Activated CD8-positive, alpha-beta memory T cell treated with anti-CD3 and anti-CD28 coated beads for 48 hours (primary cell): ENCODE measurements at places on chromosomes 12 and 14.

GRCh38 chr14:21526672-21527317 lies 649 bp upstream of the SALL2 start:
- DNase-seq, result no peak

GRCh38 chr12:124508381-124509079 lies 58.9 kb downstream of the NCOR2 start:
- DNase-seq, result no peak

DNA sequence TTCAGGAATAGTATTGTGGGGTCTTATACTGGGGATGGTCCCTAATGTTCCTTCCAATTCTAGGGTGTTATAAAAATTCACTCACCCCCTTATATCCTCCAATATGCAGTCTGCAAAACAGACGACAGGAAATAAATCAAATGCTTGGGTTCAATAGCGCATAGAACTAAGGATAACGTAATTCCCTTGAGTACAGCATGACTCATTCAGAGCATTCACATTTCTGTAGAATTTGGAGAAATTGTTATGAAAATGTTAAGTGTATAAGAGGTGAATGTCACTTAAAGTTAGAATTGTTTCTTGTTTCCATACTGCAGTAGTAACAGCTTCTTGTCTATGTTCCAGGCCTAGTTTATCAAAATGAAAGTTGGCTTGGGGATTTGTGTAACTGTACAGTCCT lies 271.4 kb downstream of the RPS29 start:
- no peak for DNase-seq

DNA sequence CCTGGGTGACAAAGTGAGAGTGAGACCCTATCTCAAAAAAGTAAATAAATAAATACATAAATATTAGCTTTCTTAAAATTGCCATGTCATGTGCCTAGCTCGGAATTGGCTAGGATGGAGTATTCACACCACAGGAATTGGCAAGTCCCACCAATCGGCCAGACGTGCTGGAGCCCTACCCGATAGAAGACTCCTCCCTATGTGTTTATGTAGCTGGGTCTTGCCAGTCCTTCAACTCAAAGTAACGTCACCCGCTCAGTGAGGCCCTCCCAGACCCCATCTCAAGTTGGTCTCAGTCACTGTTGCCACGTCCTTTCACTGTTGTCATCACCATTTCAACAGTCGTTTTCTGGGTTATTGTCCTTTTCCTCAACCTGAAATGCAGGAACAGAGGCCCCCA lies 20.2 kb downstream of the VRTN start:
- no peak for DNase-seq

GRCh38 chr12:51493281-51493680 lies 68.7 kb downstream of the SLC4A8 start:
- DNase-seq, result no peak

GRCh38 chr14:61491224-61491623 lies 169.8 kb downstream of the PRKCH start:
- no peak for DNase-seq
